ENCODE measurements at places on chromosomes 12 and 14.
A peak's percentile ranks its signal among the peaks of the same experiment; 100 is the strongest.

- DNase-seq = no peak
Observed at GRCh38 chr14:24185026-24185425, 3.6 kb downstream of the IPO4 start.

DNA sequence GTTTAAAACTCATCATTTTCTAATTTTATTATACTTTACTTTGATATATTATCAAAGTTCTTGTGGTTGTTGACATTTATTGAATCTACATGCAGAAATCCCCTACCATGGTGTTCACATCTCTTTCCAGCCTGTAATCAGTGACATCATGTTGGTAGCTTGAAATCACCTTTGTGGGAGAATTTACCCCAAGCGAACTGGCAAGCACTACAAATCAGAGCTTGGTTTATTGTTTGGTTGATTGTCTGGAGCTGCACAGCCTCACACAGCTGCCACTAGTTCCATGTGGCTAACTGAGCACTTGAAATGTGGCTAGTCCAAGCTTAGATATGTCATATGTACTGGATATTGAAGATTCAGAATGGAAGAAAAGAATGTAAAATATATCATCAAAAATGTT, 15.4 kb upstream of the KRT5 start:
- no peak for DNase-seq

DNA sequence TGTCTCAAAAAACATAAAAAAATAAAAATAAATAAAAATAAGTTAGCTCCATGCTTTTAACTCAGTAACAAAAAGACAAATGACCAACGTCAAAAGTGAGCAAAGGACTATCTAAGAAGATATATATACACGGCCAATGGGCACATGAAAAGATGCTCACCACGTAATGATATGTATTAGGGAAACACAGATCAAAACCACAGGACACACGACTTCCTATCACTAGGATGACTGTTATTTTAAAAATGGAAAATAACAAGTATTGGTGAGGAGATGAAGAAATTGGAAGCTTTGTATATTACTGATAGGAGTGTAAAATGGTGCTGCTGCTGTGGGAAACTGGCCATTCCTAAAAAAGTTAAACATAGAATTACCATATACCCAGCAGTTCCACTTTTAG, 20.2 kb upstream of the P2RX7 start:
- no peak for DNase-seq

DNA sequence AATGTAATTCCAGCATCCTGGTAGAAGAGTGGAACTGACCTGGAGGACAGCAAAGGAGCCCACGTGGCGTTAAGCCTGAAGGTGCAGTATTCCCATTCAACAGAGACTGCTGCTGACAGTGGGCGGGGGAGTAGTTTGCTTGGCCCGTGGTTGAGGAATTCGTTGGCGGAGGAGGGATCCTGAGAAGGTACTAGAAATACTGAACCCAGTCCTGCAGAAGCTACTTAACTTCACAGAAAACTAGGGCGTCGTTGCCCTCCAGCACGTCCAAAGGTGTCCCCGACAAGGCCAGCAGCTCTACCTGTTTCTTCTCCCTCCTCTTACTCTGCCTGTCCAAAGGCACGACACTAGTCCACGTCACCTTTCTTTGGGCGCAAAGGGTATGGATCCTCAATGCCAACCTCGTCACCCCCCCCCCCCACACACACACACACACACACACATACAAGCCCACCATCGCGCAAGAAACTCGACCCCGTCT, 303 bp downstream of the PUS7L start:
- peak; percentile 38 for DNase-seq

- no peak for DNase-seq
Observed at GRCh38 chr12:64797156-64797555, 27.3 kb upstream of the TBC1D30 start.

GRCh38 chr12:131547555-131547954, 163.3 kb upstream of the SFSWAP start:
- DNase-seq = no peak

DNA sequence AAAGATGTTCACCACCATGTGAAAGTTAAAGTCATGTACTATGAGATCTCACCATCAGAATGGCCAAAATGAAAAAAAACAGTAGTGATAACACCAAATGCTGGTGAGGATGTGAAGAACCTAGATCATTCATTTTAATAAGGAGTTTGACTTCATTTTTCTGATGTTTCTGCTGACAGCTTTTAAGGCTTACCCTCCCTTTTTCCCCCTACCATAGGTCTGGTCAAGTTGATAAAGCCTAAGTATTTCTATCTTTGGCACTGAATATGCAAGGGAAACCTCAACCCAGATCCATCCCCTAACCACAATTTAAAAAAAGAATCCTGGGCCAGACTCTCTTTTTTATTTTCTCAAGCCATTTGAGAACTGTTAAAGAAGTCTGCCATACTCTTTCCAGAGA, 689.6 kb upstream of the FOXG1 start:
- DNase-seq = no peak

- DNase-seq = no peak
Observed at GRCh38 chr12:30993766-30994165, 67.2 kb downstream of the TSPAN11 start.

DNA sequence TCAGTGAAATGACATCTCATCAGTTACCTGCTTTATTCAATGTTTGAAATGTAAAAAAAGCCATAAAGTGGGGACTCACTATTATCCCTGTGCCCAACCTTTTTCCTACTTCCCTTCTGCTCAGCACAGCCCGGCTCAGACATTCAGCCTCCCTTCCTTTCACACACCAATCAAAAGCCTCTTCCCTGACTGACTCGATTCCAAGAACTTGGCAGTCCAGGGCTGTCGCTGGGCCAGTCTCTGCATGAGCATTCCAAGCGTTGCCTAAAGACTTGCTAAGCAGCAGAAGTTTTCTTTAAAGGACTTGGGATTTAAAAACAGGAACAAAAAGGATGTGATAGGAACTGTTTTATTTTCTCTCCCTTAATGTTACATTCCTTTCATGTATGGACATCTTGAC, 22.7 kb downstream of the ITPR2 start:
- no peak for DNase-seq
